ENCODE measurements at places on chromosomes 1 and 21.

DNA sequence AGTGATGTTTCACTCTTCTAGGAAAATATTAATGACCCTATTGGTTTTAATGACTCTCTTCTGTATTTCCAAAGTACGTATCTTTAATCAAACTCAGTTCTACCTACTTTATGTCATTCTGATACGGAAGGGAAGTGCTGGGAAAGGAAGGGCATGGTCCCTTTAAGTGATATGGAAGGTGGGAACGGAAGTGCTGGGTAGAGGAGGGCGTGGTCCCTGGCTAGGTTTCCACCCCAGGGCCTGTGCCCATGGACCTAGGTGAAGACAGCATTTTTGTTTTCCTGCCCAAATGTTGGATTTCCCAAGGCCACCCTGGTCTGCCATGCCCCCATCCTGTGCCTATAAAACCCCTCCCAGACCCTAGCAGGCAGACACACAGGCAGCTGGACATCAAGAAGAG is 24.0 kb downstream of the RGS4 start:
- no peak for DNase-seq

- no peak for DNase-seq
Observed at GRCh38 chr1:29511436-29511835, 275.1 kb downstream of the PTPRU start.

DNA sequence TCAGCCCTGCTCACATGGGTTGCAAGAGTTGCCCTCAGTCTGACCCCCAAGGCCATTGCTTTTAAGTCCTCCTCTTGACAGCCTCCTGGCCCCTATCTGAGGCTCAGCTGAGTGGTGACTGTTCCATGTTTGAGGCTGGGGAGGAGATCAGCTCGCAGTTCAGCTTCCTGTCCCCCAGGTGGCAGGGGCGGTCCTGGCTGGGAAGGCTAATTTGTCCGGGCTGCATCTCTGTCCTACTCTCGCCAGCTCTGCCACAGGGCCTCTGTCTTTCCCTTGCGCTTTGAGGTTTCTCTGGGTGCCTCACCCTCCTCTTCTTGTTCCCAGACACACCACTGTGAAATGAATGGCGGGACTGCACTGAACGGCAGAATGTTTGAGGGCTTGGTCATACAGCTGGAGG is 157.3 kb downstream of the KCNJ6 start:
- peak; percentile 48 for DNase-seq

DNA sequence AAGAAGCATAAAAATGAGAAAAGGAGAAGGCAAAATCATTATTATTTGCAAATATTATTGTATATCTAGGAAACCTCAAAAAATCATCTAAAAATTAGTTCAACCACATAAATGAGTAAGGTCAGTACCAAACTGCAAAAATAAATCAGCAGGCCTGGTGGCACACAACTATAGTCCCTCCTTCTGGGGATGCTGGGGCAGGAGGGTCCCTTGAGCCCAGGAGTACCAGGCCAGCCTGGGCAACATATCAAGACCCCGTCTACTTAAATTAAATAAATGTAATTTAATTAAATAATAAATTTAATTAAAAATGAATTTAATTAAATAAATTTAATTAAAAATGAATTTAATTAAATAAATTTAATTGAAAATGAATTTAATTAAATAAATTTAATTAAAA is 40.3 kb upstream of the TRIM67 start:
- no peak for DNase-seq

- DNase-seq = no peak
Observed at GRCh38 chr1:187078916-187079315, 250.2 kb downstream of the PLA2G4A start.
